Omental fat pad (tissue), 4 donors: ENCODE measurements at places on chromosomes 3 and 15. TPM values are rescaled to one million over a fixed set of nuclear protein-coding genes. Genes with fewer than 3 reads are reported as not detected.

GRCh38 chr3:111311126-111311525 lies 230.9 kb upstream of the CD96 start:
- DNase-seq = no peak

DNA sequence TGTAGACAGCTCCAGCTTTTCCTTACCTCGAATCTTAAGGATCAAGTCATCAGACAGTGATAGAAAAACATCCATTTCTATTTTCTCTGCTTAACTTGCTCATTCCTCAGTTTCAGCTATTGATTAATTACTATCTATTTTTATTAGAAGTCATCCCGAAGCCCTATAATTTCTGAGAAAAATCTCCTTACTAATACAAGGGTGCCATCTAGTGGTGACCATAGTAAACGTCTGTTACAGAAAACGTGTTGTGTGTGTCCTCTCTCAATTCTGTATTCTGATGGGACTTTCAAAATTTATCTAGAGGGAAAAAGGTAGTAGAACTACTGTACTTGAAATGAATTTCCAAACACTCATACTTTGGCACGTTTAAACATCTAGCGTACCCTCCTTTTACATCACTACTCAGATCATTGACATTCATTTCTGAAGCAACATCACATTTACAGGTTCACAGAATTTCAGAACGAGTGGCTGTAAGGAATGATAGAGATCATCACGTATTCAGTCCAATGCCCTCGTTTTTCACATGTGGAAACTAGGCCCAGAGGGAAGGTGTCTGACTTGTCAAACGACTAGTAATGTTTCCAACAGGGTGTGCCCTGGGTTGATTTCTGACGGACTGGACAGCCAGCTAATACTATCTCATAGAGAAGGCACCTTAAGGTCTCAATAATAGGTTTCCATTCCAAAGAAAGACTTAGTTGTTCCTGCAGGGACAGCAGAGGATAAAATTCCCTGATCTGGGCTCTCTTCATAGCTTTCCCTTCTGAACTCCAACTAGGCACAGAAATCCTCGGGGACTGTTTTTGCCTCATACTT lies 25.6 kb downstream of the HACD2 start:
- no peak for DNase-seq

GRCh38 chr3:184092199-184092598 lies 4.7 kb upstream of the HTR3E start:
- DNase-seq = no peak

DNA sequence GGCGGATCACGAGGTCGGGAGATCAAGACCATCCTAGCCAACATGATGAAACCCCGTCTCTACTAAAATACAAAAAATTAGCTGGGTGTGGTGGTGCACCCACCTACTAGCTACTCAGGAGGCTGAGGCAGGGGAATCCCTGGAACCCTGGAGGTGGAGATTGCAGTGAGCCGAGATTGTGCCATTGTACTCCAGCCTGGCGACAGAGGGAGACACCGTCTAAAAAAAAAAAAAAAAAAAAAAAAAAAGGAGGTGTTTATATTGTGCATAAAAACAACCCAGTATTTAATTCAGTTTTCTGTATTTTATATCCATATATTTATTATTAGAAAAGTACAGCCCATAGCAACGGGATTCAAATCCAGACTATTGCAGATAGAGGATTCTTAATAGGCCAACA lies 129.1 kb upstream of the SOX2 start:
- no peak for DNase-seq

Gene CLRN1
- not detected for total RNA-seq

Gene DAZL
- total RNA-seq = not detected

Gene ALPK3
- 4.5 TPM for total RNA-seq
